ENCODE measurements at places on chromosomes 2 and 18.

DNA sequence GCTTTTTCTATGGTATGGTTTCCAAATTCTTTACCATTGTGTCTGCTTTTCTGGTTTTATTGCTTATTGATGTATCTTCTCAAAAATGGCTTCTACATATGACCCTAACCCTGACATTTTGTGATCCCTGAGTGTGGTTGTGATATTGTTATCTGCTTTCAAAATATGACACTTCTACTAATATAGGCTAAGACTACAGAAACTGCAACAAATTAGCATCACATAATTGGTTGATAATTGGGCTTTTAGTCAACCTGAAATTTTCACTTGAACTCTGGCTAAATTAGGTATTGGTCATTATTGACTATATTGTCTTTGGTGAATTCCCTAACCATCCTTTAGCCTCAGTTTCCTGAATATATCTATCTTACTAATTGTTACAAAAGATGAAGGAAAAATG, 246.1 kb downstream of the PIK3C3 start:
- DNase-seq, result no peak
- no peak overlapping the region for H3K27ac ChIP-seq
- no peaks in the 10 kb centered on the region for H3K4me1 ChIP-seq
- no peaks in the 10 kb centered on the region for H3K36me3 ChIP-seq
- H3K4me3 ChIP-seq, result no peak overlapping the region

DNA sequence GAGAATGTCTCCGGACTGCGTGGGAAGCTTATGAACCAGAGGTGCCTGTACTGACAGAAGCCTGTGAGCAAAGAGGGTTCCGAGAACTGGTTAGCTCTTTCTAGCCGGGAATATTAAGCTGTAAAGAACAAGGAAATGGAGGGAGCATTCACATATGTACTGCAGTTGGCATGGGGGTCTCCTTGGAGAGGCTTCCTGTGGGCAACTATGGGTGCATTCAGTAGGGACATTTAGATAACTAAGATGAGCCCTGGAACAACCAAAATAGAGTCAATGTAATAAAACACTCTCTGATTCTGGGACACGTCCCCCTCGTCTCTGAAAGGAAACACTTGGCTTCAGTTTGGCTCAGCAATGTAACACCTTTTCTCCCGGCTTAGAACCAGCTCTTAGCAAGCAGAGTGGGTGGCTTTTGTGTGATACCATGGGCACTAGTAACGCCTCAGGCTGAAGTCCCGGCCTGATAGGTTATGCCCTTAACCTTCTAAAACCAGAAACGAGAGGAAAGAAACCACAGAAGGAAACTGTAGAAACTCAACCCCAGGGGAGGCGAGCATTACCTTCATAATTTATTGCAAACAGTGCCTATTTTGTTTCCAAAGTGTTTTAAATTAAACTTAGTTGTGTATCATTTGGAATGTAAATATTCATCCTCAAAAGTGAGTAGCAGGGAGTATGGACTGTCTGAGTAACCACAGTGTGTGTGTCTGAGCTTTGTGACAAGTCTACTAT, 48.8 kb upstream of the LPIN2 start:
- no peak for DNase-seq
- peaks cover 5% of the 10 kb centered on the region for H3K36me3 ChIP-seq
- peaks cover 13% of the 10 kb centered on the region for H3K4me1 ChIP-seq

DNA sequence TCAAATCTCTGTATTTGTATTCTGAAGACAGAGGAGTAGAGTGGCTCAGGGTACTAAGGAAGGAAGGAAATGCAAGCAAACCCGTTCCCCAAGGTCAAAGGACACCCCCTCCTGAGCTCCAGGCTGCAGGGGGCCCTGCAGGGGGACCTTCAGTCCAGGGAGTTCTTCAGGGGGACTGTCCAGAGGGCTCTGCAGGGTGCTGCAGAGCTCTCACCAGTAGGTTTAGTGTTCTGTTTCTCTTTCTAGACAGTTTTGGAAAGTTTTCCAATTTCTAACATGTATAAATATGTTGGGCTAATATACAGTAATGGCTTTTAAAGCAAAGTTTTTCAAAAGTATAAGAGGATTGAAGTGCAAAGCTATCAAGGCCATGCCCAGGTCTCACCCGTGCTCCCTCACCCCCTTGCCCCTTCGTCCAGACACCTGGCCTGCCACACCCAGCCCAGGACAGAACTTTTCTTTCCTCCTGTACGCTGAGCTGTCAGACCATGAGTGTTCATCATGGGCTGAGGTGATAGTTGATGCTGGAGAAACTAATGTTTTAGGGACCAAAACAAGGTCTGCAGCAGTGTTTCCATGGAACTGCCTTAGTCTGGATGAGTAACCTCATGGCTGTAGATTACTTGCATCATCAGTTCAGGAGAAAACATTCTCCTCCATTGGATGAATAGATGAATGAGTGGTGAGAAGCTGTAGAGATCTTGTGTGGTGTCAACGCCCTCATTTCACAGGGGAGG, 134.2 kb downstream of the GLI2 start:
- no peak for DNase-seq
- no peak overlapping the region for H3K27ac ChIP-seq
- no peaks in the 10 kb centered on the region for H3K27me3 ChIP-seq
- no peaks in the 10 kb centered on the region for H3K36me3 ChIP-seq
- H3K4me1 ChIP-seq, result peaks cover 40% of the 10 kb centered on the region

DNA sequence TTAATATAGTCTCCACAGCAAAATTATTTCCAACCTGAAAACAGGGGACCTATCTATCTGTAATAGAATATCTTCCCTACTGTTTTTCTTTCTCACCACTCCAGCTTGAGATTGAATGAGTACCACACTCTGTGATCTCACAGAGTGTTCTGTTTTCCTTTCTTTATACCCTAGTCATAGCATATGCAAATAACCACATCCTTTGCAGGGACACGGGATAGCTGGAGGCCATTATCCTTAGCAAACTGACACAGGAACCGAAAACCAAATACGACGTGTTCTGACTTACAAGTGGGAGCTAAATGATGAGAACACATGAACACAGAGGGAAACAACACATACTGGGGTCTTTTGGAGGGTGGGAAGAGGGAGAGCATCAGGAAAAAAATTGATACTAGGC, 224.7 kb downstream of the SLC8A1 start:
- DNase-seq, result no peak
- no peaks in the 10 kb centered on the region for H3K36me3 ChIP-seq
- no peaks in the 10 kb centered on the region for H3K27me3 ChIP-seq
- H3K27ac ChIP-seq, result no peak overlapping the region
- H3K4me3 ChIP-seq, result no peak overlapping the region

GRCh38 chr2:101150306-101151145, 656 bp downstream of the TBC1D8 start:
- H3K27me3 ChIP-seq, result no peaks in the 10 kb centered on the region
- H3K4me1 ChIP-seq, result peaks cover 17% of the 10 kb centered on the region
- H3K4me3 ChIP-seq, result peak overlapping the region; percentile 88
- peak; percentile 25 for DNase-seq

DNA sequence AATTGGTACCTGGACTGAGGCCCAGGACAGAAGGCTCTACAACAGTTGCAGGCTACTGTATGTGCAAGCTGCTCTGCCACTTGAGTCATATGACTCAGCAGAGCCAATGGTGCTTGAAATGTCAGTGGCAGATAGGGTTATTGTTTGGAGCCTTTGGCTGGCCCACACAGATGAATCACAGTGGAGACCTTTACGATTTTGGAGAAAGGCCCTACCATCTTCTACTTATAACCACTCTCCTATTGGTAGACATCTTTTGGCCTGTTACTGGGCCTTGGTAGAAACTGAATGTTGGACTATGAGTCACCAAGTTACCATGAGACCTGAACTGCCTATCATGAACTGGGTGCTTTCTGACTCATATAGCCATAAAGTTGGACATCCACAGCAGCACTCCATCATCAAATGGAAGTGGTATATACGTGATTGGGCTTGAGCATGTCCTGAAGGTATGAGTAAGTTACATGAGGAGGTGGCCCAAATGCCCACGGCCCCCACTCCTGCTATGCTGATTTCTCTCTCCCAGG, 88.9 kb upstream of the NRXN1 start:
- H3K36me3 ChIP-seq, result no peaks in the 10 kb centered on the region
- no peaks in the 10 kb centered on the region for H3K4me1 ChIP-seq
- no peak for DNase-seq
- no peak overlapping the region for H3K27ac ChIP-seq
- no peaks in the 10 kb centered on the region for H3K27me3 ChIP-seq
- H3K4me3 ChIP-seq, result no peak overlapping the region

GRCh38 chr18:36608107-36608506, 220.7 kb downstream of the TPGS2 start:
- H3K27me3 ChIP-seq, result no peaks in the 10 kb centered on the region
- no peak for DNase-seq
- no peak overlapping the region for H3K27ac ChIP-seq
- H3K36me3 ChIP-seq, result no peaks in the 10 kb centered on the region

DNA sequence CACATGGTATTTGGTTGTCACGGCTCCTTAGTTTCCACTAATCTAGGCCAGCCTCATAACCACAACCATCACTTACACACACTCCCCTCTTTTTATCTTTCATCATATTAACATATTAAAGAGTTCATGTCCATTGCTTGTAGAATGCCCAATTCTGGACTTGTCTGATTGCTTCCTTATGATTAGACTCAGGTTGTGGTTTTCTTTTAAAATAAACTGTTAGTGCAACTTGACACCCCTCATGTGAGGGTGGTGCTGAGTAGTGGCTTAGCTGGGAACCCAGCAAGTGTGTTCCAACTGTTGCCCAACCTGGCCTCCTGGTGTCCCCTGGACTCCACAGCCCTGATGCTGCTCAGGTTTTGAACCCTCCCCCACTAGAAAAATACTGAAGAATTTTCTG, 20.1 kb upstream of the CD207 start:
- H3K36me3 ChIP-seq, result no peaks in the 10 kb centered on the region
- no peaks in the 10 kb centered on the region for H3K4me1 ChIP-seq
- H3K4me3 ChIP-seq, result no peak overlapping the region
- H3K27me3 ChIP-seq, result no peaks in the 10 kb centered on the region
- no peak overlapping the region for H3K27ac ChIP-seq
- DNase-seq, result no peak

GRCh38 chr2:36770542-36771287, 74.2 kb downstream of the VIT start:
- no peak overlapping the region for H3K27ac ChIP-seq
- DNase-seq, result no peak
- H3K4me3 ChIP-seq, result no peak overlapping the region
- H3K4me1 ChIP-seq, result no peaks in the 10 kb centered on the region
- no peaks in the 10 kb centered on the region for H3K27me3 ChIP-seq
- H3K36me3 ChIP-seq, result no peaks in the 10 kb centered on the region

DNA sequence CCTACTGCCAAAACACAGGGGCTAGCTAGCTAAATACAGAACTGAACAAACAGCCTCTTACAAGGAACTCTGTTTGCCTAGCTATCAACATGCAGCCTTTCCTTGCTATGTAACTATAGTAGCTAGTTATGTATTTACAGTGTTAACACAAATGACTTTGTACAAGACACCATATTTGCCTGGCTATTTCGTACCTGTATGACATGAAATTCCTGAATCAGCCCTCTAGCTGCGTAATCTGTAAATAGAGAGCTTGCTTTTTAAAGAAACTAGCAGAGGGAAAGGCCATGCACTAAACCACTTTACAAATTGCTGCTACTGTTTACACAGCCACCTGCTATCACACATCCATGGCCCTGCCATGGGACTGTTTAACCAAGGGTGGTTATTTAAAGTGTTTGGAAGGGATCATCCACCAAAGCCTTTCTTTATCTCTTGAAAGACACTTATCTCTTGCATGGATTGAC, 248.7 kb downstream of the TFCP2L1 start:
- H3K36me3 ChIP-seq, result no peaks in the 10 kb centered on the region
- H3K27ac ChIP-seq, result no peak overlapping the region
- H3K4me1 ChIP-seq, result peaks cover 9% of the 10 kb centered on the region
- H3K27me3 ChIP-seq, result no peaks in the 10 kb centered on the region

DNA sequence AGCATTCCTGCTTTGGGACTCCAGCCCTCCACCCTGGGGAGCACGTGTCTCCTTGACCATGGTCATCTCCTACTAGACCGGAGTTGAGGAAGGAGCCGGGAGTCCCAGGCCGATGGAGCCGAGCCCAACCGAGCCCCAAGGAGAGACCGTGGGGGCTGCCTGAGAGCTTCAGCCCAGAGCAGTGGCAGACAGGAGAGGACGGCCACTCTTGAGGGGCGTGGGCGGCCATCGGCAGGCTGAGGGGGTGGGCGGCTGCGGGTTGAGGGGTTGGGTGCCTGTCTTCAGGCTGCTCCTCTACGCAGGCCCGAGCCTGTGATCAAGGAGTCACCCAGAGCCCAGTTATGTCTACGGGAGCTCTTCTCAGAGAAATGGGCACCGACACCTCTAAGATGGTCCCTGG, 158.7 kb downstream of the PXDN start:
- no peak overlapping the region for H3K27ac ChIP-seq
- no peaks in the 10 kb centered on the region for H3K27me3 ChIP-seq

GRCh38 chr2:38560092-38560491, 42.6 kb downstream of the HNRNPLL start:
- H3K36me3 ChIP-seq, result peaks cover 23% of the 10 kb centered on the region

- H3K27ac ChIP-seq, result no peak overlapping the region
- H3K4me3 ChIP-seq, result no peak overlapping the region
- peaks cover 4% of the 10 kb centered on the region for H3K4me1 ChIP-seq
- H3K36me3 ChIP-seq, result no peaks in the 10 kb centered on the region
- H3K27me3 ChIP-seq, result no peaks in the 10 kb centered on the region
- DNase-seq, result no peak
Observed at GRCh38 chr2:96687266-96687665, 44.7 kb downstream of the FER1L5 start.

GRCh38 chr2:173010233-173010632, 65.4 kb upstream of the MAP3K20 start:
- H3K36me3 ChIP-seq, result no peaks in the 10 kb centered on the region
- H3K27me3 ChIP-seq, result no peaks in the 10 kb centered on the region
- no peak for DNase-seq
- H3K4me3 ChIP-seq, result no peak overlapping the region

DNA sequence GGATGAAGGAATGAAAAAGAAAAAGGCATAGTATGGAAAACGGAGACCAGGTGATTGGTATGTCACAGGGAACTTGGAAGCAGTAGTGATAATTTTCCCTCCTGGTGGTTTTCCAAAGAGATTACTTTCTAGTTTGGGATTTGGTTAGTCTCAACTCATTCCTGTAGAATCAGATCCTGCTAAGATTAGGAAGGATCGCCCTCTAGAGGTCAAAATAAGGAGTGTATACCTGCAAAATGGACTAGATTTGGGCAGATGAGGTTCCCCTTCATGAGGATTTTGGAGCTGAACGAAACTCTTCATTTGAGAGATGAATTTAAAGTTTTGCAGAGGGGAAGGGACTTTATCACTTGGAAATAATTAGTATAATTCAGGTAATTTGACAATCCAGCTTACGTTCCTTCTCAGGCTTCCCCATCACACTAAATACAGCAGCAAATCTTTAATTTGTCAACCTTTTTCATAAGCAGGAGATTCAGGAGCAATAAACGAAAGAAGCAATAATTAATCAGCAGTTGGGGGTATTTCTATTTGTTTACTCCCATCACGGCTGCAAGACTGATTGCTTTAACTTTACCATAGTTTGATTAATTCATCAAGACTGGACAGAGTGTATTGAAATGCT, 65.2 kb downstream of the CCDC195 start:
- H3K27me3 ChIP-seq, result no peaks in the 10 kb centered on the region
- H3K36me3 ChIP-seq, result no peaks in the 10 kb centered on the region
- H3K27ac ChIP-seq, result no peak overlapping the region

Measured in lung (tissue), 17 donors.